ENCODE measurements at places on chromosomes 1 and 21.

- DNase-seq, result no peak
Measured at GRCh38 chr1:226697151-226697928, 41.7 kb downstream of the ITPKB start.

DNA sequence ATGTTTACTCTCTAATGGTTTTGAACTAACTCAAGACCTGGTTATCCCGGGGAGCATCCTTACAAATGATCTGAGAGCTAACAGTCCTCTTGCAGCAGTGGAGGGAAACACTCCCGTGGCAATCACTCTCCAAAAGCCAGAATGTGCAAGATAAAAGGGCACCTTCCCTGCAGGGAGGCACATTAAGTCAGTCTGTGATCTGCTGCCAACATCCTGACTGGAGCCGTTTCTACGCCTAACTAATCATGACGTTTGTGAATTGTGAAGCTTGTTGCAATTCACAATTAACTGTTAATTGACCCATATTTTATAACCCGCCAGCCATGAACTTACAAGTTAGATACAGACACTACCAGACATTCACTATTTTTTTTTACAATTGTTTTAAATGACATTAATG is 52.1 kb upstream of the LGALS8 start:
- no peak for DNase-seq

DNA sequence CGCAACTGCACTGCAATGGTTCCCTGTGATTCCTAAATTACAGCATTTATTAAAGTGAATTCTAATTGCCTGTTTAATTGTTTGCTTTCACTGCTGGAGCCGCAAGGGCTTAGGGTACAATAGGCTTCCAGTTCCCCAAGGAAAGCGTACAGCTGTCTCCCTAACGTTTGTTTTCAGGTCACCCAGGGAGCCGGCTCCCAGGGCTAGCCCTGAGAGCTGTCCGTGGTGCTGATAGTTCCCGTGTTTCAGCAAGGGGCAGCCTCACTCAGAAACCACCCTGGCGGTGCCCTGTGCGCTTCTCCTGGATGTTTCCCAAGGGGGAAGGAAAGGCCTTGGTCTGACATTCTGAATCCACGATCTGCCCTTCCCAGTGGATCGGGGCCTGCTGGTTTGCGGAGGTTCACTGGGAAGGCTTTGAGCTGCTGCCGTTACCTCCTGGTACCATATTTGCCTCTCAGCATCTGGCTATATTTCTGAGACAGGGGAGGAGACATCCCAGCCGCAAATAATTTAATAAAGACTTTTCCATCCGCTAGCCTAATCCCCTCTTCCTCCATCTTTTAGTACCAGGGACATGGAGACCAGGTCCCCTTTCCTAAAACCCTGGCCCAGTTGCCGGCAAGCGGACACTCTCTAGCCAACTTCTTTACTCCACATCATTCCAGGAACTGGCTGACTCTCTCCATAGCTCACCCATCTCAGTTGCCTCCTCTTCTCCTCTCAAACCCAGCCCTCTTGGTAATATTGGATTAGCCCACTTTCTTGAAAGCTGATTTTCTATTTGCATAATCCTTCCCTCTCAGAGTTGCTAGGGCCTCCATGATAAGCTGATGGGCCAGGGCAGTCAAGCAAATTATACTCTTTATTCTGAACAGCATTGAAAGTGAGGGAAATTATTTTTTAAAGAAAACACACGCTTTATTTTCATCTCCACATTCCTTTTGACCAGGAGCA is 149.0 kb downstream of the IGSF21 start:
- peak; percentile 71 for DNase-seq

DNA sequence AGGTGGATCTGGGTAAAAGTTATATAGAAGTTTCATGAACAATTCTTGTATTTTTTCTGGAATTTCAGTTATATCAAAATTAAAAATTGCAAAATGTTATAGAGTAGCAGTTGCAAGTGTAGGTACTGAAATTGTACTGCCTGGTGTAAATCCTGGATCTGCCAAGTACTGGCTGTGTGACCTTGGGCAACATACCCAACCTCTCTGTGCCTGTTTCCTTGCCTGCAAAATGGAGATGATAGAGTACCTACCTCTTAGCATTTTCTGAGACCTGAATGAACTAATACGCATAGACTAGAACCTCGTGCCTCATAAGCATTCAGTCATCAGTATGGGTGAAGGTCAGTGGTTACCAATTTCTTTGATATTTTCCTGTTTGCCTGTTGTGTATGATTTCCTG is 290.0 kb upstream of the KAZN start:
- DNase-seq, result no peak

DNA sequence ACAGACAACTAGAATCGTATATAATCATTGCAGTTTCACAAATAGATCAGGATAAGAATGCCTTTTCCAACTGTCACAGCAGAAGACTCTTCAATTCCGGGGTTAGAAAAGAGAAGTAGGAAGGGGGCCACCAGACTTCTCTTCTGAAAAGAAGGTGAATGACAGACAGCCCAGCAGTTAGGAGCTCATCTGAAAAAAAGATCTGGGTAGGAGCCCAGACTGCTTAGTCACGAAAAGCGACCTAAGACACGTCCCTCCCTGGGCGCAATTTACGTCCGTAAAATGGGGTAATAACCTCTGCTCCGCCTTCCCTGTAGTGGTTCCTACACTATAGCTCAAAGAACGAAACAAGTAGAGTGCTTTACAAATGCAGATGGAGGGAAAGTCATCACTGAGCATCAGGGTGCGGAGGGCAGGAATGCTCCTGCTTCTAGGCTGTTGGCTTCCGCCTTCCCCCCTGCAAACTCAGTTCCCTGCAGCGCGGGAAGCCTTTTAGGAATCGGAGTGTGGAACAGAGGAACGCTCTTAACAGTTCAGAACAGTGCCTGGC is 582 bp downstream of the ORC1 start:
- peak; percentile 17 for DNase-seq

GRCh38 chr1:198860371-198860770 is 221.5 kb downstream of the PTPRC start:
- DNase-seq, result no peak

DNA sequence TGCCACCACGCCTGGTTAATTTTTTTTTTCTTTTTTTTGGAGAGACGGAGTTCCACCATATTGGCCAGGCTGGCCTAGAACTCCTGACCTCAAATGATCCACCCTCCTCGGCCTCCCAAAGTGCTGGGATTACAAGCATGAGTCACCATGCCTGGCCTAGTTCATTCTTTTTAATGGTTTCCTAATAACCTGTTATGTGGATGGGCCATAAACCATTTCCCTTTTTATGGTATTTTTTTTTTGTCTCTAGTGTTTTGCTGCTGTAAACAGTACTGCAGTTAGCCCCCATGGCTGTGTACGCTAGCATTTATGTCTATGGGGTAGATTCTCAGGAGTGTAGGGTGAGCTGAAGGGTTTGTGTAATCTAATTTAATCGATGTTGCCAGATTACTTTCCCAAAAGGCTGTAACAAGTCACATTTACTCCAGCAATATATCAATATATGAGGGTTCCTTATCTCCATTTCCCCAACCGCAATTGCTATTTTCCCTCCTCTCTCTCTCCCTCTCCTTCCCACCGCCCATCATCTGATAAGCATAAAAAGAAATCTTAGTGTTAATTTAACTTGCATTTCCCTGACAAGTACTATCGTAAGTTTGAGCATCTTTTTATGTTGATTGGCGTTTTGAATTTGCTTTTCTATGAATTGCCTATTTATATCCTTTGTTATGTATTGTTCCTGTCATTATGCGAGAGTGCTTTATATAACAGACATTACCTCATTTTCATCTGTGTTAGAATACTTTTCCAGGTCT is 28.7 kb downstream of the RCSD1 start:
- DNase-seq, result no peak

DNA sequence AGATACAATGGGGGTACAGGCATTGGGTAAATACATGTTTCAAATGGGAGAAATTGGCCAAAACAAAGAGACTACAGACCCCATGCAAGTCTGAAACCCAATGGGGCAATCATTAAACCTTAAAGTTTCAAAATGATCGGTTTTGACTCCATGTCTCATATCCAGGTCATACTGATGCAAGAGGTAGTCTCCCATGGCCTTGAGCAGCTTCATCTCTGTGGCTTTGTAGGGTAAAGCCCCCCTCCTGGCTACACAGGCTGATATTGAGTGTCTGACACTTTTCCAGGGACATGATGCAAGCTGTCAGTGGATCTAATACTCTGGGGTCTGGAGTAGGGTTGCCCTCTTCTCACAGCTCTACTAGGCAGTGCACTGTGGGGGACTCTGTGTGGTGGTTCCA is 286.1 kb downstream of the LRRIQ3 start:
- no peak for DNase-seq

- DNase-seq, result no peak
Measured at GRCh38 chr1:181081395-181081794, 7.1 kb upstream of the IER5 start.

- peak; percentile 57 for DNase-seq
Measured at GRCh38 chr1:109630081-109630897, 10.7 kb downstream of the AMPD2 start.

DNA sequence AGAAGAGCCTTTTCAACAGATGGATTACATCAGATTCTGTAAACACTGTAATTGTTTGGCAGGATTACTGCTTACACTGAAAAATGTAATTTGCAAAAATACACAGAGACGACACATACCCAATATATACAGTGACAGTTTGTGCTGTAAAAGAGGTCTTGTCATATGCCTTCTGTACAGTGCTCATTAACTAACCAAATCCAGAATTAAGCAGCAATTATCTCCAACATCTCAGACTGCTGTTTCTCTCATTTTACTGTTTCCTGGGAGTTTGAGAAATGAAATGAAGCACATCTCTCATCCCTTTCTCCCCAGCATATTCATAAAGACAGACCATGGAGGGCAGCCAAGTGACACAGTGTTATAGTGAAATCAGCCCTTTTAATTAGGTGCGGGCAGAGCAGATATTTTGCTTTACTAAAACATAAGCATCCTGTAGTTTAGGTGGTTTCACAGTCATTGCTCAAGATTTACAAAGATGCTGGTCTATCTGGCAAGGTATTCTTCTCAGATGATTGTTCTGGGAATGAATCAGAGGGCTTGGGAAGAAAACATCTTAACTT is 618.4 kb upstream of the USP24 start:
- no peak for DNase-seq

- no peak for DNase-seq
Measured at GRCh38 chr1:62625415-62625814, 28.1 kb downstream of the ANGPTL3 start.

- DNase-seq, result no peak
Measured at GRCh38 chr1:185412385-185413087, 95.5 kb upstream of the IVNS1ABP start.

- DNase-seq, result no peak
Measured at GRCh38 chr1:167808104-167808503, 86.3 kb downstream of the MPZL1 start.

Data from body of pancreas (tissue), 4 donors.